ENCODE measurements at places on chromosomes 1 and 21.

DNA sequence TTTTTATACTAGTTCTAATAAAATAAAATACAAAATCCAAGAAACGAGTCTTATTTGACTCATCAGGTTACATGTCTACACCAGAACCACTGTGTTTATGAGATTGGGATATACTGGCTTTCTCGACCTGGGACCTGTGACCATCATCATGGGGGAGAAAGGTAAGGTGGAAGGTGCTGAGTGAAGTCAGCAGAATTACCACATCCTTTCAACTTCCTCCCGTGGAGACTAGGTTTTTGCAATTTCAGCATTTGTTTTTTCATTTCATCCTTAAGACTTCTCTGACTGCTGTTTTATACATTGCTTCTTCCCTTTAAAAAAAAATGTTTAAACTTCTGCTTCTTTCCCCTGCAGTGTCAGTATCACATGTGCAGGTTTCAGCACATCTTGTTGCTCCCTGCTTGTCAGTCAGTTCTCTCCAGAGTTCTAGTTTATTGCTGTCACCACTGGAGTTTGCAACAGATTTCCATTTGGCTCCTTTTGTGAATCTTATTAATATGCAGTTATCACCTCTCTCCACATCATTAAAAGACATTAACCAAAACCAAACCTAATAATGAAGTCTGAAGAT is 60.4 kb upstream of the HAO2 start:
- no peak for DNase-seq

DNA sequence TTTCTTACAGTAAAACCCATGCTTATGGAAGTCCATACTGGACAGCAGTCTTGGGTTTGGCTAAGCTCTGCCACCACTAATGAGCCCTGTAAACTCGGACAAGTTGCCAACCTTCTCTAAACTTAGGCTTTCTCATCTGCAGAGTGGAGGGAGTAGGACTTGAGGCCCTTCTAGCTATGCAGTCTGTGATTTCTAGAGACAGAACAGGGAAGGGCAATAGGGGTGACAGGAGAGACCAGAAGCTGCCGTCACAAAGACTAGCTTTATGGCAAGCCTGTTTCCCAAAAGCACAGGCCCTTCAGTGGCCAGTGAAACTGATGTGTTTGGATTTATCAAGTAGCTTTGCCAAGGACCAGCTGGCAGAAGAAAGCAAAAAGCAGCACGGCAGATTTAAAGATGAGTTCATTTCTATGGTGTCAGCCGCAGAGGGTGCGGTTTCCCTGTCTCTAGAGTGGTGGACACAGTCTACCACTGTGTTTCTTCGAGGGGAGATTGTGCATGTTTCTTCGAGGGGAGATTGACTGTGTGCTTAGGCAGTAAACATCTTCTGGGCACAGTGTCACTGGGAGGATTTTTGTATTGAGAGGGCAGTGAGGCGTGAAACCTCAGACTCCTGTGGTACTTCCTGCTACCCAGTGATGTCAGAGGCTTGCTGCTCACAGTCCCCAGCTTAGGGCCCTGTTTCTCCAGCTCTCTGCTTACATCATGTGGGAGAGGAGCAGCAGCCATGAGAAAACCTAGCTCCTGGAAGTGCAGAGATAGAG is 119.0 kb downstream of the ROR1 start:
- peak; percentile 57 for DNase-seq

DNA sequence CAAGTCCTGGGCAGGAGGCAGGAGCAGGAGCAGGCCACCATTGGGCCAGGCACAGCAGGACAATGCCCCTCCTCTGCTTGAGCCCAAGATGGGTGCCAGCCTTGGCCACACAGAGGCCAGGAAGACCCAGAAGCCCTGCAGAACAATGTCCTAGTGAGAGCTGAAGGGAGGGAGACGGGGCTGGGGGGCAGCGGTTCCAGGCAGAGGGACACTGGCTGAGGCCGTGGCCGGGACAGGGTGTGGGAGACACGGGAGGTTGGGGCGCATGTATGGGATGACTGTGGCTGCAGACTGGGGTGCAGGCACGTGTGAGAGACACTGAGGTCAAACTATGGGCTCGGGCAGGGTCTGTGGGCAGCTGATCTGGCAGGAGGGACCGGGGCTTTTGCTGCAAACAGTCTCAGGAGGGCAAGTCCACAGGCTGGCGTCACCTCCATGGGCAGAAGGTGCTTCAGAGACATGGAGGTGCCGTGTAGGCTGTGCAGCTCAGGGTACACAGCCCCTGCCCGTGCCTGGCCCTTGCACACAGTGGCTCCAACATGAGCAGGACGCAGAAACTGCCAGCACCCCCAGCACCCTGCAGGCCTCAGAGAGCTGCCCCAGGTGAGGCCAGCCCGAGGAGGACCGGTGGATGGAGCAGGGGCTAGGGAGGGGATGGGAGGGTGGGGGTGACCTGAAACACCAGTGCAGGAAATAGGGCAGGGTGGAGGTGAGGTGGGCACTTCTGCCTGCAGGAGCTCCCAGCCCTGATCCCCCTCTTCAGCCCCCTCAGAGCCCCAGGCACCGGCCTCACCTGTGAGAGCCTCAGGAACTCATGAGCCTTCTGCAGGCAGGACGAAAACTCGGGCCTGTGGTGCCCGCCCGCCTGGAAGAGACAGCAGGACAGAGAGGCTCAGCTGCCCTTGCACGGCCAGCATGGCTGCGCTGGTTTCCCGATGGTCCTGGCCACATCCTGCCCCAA is 19.5 kb downstream of the LSS start:
- no peak for DNase-seq

DNA sequence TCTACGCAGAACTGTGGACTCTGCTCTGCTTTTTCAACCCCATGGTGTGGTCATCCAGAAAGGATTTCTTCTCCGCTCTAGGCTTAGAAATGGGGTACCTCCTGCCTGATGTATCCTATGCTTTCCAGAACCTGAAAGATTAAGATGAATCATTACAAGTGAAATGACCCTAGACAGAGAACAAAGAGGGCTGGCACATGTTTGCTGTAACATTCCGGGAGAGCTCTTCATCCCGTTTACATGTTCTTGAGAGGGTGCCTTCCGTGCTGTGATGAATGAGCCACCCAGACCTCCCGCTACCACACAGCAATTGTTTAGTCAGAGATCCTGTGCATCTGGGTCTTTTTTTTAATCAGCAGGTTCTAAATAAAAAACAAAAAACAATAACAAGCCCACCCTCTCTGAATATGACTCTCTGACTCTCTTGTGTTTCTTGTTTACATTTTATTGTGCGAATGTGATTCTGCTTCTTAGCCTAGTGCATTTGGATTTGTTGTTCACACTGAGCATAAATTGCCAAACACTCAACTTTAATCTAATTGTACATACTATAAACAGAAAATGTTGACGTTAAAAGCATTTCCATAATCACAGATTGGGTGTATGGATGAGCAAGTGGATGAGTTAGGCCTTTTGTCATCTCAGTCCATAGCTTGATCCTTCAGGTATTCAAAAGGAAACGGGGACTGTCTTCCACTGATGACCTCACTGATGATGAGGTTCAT is 87.1 kb downstream of the GPR88 start:
- no peak for DNase-seq

GRCh38 chr1:91891969-91892368 is 6.0 kb upstream of the TGFBR3 start:
- no peak for DNase-seq

All from left hindlimb (tissue), 1 donor.